Cerebellar nuclear complex (tissue), 1 donor: ENCODE measurements at places on chromosomes 12 and 14.

GRCh38 chr12:64780531-64781279, 21.5 kb upstream of the GNS start:
- no peak for DNase-seq

DNA sequence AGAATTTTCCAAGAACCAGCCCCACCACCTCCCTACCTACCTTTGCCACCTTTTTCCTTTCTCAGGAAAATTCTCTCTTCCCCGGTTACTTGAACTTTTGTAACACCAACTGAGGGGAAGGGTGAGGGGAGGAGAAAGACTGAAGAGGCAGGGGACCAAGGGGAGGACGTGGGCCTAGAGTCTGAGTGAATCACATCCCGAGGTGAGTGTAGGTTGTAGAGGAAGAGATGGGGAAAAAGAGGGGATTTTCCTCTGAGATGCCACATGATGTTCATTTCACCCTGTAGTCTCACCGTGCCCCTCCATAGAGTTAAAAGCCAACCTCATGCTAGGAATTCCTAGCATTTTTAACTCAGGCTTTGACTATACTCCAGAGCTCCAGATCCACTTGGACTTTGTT, 311.8 kb downstream of the RPAP3 start:
- no peak for DNase-seq

DNA sequence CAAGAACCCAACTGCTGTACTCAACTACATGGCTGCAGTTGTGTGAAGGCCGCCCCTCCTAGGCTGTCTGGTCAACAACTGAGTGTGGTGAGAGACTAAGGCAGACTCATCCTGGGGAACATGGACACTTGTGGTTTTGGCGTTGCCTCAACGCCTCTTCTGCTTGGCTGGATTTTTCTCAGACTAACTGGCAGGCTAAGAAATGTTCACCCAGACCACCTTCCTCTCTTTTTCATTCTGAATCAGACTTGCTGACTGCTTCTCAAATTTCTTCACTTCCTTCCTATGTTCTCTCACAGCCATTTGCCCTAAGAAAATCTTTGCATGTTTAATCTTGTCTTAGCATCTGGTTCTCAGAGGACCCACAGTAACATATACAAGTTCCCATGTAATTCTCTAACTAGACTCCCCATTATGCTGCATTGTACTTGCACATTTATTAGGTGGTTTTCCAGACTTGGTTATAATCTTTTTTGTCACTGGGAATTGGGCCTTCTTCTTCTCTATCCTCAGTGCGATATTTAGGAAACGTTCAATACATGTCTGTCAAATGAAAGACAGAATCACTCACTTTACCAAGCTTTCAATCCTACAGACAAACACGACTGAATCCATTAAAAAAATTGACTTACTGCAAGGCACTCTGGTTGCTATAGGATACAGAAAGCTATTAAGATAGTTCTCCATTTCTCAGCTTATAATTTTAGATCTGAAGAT, 327.6 kb downstream of the CCER1 start:
- no peak for DNase-seq

- no peak for DNase-seq
These were observed 6.8 kb downstream of the FAM161B start for GRCh38 chr14:73943083-73943482.

- no peak for DNase-seq
These were observed 22.8 kb upstream of the CEBPE start for GRCh38 chr14:23141706-23142444.

DNA sequence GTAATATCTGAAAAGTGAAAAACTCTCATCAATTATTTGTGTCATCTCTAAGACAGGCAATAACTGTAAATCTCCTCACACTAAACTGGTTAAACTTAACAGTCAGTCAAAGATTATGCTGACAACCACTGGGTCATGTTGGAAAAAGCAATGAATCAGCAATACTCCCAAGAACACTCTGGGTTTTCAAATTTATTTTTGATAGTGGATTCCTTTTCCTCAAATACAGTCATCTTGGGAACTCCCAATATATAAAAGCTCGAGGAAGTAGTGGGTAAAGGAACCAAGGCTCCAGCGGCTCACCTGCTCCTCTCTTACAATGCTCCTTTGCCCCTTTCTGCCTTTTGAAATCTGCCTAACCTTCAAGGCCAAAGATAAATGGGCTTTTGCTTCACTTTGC, 70.0 kb downstream of the ARMH4 start:
- no peak for DNase-seq

DNA sequence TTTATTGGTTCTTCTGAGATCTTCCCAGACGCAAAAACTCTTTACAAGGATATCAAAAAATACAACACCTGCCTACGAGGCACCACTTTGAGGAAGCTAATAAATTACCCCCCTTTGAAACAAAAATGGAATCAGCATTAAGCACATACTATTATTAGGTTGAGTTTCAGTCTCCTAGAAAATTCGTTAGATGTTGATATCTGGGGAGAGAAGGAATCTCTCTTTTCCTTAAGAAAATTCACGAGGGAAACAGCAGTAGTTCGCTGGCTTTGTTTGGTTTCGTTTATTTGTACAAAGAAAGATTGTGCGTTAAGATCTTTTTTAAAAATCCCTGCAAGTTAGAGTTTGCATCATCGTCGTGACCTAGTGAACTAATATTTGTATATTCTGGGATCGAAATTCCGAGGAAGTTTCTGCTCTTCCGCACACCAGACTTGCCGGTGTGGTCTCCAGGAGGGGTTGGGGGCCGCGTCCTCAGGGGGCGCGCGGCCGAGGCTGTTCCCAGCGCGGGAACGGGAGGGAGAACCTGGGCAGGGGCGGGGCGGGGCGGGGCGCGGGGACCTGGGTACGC, 12.1 kb downstream of the NKX2-1 start:
- DNase-seq, result no peak

- DNase-seq, result no peak
These were observed 56.3 kb downstream of the ABCC9 start for GRCh38 chr12:21884936-21885335.

- DNase-seq, result no peak
These were observed 146.1 kb upstream of the NOS1 start for GRCh38 chr12:117507548-117507947.

- no peak for DNase-seq
These were observed 54.5 kb upstream of the MAX start for GRCh38 chr14:65156568-65157366.

GRCh38 chr14:69693801-69694729, 72.9 kb upstream of the SRSF5 start:
- no peak for DNase-seq

DNA sequence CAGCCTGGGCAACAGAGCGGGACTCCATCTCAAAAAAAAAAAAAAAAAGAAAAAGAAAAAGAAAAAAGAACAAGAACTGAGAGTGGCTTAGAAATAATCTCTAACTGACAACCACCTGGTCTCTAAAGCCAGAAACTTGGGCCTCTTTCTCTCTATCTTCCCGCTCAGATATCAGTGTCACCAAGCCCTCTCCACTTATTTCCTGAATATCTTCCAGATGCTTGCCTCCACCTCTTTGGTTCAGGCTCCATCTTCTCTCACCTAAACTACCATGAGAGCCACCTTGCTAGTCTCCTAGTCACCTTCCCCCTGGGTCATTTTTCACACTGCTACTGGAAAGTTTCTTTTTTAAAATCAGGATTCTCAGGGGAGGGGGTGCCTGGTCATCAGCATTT, 1.8 kb upstream of the TM9SF1 start:
- DNase-seq, result no peak

- no peak for DNase-seq
These were observed 27.6 kb downstream of the KRT8 start for GRCh38 chr12:52877242-52877641.

DNA sequence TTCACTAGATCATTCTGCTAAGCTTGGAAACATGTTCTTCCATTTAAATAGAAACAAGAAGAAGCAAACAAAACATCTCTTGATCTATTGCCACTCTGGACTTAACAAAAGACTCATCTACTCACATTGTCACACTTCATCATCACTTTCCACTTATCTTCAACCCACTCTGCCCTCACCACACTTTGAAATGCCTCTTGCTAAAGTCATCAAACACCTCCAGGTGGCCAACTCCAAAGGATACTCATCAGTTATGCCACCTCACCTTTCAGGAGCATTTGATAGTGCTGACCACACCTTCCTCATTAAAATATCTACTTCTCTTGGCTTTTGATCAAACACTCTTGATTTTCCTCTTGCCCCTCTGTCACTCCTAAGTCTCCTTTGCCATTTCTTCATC, 7.2 kb downstream of the EFCAB11 start:
- DNase-seq, result no peak

- DNase-seq, result no peak
These were observed 74.1 kb downstream of the PLXNC1 start for GRCh38 chr12:94222351-94223084.

DNA sequence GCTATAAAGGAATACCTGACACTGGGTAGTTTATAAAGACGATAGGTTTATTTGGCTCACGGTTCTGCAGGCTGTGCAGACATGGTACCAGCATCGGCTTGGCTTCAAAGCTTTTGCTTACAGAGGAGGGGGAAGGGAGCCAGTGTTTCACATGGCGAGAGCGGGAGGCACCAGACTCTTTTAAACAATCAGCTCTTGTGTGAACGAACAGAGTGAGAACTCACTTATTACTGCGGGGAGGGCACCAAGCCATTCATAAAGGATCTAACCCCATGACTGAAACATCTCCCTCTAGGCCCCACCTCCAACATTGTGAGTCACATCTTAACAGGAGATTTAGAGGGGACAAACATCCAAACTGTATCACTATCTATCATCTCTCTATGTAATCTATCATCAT, 227.4 kb downstream of the TMEM132D start:
- no peak for DNase-seq

DNA sequence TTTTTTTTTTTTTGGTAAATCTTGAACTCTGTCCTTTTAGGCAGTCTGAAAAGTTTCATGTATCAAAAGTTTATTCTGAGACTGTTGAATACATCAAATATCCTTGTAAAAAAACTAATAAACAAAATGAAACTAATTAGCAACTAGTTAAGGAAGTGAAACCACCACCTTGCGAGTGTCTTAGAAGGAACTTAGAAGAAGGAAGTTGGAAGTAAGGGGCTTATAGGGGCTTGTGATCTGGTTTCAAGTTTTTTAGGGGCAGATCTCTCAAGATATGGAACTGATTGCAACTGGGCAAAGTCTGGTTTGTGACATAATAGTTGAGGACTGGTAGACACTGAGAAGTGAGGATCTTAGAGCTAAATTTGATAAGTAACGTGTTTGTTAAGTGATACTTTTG, 748.8 kb downstream of the C12orf50 start:
- DNase-seq, result no peak

DNA sequence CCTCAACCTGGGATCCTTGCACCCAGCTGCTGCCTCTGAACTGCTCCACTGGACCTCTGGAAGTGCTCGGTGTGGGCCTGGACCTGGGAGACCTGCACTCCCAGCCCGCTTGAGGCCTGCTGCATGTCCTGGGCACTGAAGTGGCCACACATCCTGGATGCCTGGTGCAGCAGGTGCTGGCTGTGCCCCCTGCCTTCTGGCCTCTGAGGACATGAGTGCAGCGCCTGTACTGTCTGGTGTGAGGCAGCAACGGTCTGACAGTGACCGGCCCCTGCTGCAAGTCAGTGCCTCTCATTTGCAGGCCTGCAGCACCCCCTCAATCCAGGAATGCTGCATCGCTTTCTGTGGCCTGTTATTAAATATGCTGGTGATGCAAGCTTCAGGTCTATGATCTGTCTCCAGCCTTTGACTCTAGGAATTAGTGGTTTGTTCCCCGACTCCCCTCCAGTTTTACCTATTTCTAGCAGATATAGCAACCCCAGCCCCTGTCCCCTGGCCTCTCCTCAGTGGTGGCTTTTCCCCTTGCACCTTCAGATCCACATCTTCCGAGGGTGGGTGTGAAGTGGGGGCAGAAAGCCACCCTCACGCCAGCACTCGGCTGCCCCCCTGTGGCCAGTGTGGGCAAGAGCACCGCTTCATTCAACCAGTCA, 3.6 kb downstream of the SMIM41 start:
- no peak for DNase-seq

- DNase-seq, result no peak
These were observed 7.8 kb downstream of the IKZF4 start for GRCh38 chr12:56028511-56029165.

GRCh38 chr12:103401421-103401820, 94.3 kb downstream of the C12orf42 start:
- no peak for DNase-seq

- DNase-seq, result no peak
These were observed 15.9 kb downstream of the MED13L start for GRCh38 chr12:116261525-116262100.

DNA sequence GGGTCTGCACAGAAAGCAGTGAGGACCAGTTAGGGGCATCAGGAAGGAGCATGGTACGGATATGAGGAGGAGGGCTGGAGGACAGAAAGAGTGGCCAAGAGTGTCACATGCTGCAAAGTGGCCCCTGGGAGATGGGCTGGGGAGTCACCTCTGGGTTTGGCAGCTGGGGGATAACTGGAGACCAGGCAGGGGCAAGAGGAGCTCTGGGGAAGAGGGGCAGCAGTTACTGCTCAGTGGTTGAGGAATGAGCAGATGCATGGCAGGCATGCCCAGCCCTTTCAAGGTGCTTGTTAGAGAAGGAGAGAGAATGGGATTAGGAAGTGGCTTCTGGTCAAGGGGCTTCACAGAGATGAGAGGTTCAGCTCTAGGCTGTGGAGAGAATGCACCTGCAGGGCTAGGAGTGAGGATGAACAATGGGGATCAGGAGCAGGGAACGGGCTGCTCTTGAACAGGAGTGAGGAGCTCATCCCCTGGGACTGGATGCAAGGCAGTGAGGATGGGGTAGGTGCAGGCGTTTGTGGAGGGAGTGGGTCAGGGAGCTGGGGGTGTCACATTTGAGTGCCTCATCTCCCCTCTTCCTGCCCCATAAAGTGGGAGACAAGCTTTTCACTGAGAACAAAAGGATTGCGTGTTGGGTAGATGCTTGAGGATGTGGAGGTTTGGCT, 127.5 kb downstream of the PAPOLA start:
- DNase-seq, result no peak

DNA sequence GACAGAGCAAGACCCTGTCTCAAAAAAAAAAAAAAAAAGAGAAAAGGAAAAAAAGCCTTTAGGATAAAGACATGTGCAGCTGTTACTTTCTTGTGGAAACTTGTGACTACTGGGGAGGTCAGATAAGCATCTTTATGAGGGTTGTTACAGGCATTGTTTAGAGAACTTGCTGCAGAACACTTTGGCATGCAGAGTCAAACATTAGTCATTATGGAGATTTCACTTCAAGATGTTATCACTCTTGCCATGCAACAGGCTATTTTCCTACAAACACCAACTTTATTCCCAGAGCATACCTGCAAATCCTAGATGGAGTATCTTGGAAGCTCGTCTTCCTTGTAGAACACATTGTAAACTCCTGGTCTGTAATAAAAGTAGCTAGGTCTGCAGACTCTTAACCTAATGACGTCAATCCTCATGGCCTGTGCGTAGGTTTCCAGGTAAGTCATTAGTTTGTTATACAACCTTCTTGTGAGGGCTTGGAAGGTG, 36.3 kb upstream of the WDR89 start:
- DNase-seq, result no peak

DNA sequence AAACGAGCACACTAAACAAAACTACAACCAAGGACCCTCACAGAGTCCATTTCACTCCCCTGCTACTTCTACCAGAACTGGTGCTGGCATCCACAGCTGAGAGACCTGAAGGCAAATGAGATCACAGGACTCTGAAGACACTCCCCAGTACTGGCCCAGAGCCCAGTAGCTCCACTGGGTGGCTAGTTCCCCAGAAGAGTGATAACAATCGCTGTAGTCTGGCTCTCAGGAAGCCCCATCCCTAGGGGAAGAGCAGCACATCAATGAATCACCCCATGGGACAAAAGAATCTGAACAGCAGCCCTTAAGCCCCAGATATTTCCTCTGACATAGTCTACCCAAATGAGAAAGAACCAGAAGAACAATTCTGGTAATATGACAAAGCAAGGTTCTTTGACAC, 190.7 kb upstream of the BMP4 start:
- DNase-seq, result no peak

GRCh38 chr12:88935856-88936255, 355.6 kb upstream of the KITLG start:
- DNase-seq, result no peak
